AG08396 (cell line): ENCODE measurements at places on chromosomes 1 and 21.

DNA sequence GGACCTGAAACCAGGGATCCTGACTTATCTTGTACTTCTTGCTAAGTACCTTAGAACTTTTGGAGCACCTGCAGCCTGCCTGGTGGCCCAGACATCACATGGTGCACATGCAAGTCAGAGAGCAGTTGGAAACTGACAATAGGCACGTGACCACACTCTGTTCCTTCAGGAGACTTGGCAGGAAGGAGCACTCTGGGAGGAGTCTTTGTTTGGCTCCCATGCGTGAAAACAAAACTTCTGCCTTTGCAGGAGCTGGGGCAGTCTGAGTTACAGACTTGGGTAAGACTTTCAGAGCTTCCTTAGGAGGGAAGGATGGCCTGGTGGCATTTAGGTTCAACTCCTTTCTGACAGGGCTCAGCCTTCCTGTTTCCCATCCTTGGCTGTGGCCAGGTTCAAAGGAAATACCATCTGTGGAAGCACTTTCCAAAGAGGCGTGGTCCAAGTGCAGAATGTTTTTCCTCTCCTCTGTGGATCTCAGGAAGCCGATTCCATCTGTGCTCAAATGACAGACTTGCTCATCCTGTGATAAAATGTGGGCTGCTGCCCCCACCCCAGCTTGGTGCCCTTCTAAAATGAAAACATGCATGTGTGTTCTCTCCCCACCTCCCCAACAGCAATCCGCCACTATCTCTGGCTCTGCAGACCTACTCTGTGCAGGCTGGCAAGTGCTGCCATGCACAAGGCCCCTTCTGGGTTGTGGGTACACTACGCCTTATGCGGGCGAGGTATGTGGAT lies 14.1 kb upstream of the ZNF436 start:
- no peak for DNase-seq

GRCh38 chr1:229410370-229410691 lies 23.6 kb downstream of the ACTA1 start:
- no peak for DNase-seq

DNA sequence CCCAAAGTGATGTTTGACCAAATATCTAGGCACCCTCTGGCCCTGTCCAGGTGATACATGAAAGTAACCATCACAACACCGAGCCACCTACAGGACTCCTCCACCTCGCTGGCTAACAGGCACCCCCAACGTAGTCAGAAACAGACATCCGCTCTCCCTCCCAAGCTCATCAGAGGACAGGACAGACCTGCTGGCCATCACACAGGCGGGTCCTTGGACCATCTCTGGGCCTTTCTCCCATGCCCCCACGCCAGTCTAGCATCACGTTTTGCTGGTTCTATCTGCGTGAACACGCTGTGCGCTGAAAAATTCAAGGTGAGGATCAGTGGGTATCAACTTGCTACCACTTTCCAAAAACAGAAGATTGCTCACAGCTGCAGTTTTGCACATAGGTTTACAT lies 21.4 kb upstream of the ADARB1 start:
- no peak for DNase-seq

- DNase-seq: no peak
Observed at GRCh38 chr1:103948526-103948925, 198.8 kb downstream of the AMY1C start.

- peak; percentile 75 for DNase-seq
Observed at GRCh38 chr1:27292106-27292505, 29.9 kb upstream of the TMEM222 start.

- DNase-seq: no peak
Observed at GRCh38 chr1:47224676-47225399, 7.2 kb downstream of the TAL1 start.
